ENCODE measurements at places on chromosomes 5 and 9. TPM values are rescaled to one million over a fixed set of nuclear protein-coding genes. Genes with fewer than 3 reads are reported as not detected.

GRCh38 chr9:14678776-14679175 lies 14.5 kb downstream of the ZDHHC21 start:
- no peak for DNase-seq

DNA sequence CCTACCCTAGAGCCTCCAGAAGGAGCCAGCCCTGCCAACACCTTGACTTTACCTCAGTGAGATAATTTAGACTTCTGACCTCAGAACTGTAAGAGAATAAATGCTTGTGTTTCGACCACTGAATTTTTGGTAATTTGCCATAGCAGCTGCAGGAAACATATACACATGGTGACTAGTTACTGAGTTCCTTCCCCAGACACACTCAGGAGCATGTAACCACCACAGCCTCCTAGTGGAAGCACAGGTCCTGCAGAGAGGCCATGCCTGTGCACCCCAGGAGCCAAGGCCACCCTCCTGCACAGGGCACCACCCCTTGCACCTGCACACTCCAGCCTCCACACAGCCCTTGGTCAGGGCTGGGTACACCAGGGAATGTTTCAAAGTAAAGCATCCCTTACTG lies 7.6 kb upstream of the CAMSAP1 start:
- no peak for DNase-seq

GRCh38 chr9:135077497-135078200 lies 9.8 kb upstream of the OLFM1 start:
- DNase-seq: peak; percentile 11

GRCh38 chr5:132687995-132688394 lies 14.2 kb downstream of the IL4 start:
- no peak for DNase-seq

- no peak for DNase-seq
Observed at GRCh38 chr5:109844695-109845094, 155.0 kb downstream of the MAN2A1 start.

- no peak for DNase-seq
Observed at GRCh38 chr9:21744320-21744719, 58.1 kb upstream of the MTAP start.

DNA sequence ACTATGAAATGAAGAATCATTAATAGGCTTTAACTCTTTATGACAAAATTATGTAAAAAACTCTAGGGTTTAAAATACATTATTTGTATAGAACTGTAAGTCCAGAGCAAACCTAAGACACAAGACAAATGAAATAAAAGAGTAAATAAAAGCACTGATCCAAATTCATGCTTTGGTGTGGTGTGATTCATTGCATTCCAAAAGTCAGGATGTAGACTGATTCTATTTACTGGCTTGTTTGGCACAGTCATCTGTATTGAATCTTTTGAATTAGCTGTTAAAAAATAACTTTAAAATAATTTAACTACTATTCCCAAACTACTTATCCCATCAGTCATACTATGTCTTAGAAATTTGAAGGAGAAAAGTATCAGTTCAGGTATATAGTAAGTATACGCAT lies 31.1 kb downstream of the IL4 start:
- no peak for DNase-seq

DNA sequence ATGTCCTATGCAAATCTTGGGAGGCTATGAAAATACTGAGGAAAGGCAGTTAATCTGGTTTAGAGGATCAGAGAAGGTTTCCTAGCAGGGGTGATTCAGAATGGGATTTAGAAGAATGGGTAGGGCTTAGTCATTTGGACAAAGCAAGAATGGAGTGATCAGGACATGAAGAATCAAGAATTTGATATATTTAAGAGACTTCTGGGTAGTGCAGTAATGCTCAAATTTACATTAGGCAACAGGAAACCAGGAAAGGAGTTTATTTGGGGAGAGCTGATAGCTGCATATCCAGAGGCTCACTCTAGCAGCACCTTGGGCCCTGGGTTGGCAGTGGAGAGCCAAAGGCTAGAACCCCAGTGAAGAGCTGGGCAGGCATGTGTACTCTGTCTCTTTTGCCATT lies 78.9 kb upstream of the PAPPA start:
- DNase-seq: no peak

- no peak for DNase-seq
Observed at GRCh38 chr5:42993516-42994245, 46.4 kb downstream of the ANXA2R start.

- DNase-seq: no peak
Observed at GRCh38 chr5:166722939-166723338, 1568.5 kb upstream of the WWC1 start.

Gene SAPCD2
- total RNA-seq: 8.3 TPM

DNA sequence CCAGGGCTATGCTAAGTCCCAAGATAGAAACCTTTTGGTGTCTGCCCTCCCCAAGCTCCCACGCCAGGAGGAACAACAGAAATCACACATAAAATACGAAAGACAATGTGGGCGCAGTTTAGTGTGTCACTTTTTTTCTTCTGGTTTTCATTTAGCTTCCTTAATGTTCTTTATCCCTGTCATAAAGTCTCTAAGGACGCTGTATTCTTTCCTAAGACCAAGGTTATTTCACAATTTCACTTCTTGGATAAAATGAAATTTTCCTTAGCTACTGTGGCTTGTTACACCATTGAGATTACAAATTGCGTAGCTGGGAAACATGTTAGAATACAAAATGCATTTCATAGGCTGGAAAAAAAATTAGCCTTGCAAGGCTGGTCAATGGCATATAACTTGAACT lies 85.4 kb downstream of the GLIS3 start:
- DNase-seq: no peak

- DNase-seq: no peak
Observed at GRCh38 chr5:22793463-22793862, 59.7 kb downstream of the CDH12 start.

Gene IFNA2
- total RNA-seq: 1.4 TPM

Gene NEURL1B
- total RNA-seq: 17.8 TPM

DNA sequence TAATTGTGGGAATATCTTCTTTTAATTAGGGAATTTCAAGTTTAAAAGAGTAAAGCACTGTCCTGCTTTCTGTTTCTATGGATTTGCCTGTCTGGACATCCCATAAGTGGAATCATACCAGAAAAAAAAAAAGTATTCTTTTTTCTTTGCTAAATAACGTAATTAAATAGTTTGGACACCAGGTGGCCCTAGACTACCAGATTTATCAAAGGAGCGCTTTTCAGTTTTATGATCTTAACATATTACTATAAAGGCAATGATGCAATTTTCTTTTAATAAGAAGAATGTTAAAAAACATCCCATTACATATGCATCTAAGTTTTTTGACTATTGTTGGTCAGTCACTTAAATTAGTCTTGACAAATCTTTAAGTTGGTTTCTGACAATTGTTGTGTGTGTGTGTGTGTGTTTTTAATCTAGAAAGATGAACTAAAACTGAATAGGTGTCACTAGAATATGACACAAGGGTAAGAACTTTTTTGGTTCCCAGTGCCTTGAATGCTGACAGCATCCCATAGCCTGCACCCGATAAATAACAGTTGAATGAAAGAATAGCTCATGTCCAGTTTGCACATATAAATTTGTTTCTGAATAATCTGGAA lies 49.5 kb downstream of the C5orf22 start:
- DNase-seq: no peak

Gene SPATA31C1
- 0.61 TPM for total RNA-seq

- no peak for DNase-seq
Observed at GRCh38 chr5:133652951-133653759, 40.8 kb upstream of the FSTL4 start.

DNA sequence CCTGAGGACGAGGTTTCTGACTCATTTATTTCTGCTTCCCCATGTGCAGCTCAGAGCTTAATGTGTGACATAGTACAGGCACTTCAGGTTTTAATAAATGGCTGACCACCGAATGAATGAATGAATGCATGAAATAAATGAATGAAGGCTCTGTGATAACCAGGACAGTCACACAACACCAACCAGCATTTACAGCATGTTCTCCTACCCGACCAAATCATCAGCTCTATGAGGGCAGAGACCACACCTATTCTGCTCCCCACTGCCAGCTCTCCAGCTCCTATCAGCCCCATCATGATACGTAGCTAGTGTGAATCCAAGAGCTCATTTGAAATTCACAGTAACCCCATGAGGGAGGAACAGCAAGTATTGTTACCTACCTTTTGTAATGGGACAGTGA lies 4.8 kb downstream of the TMOD1 start:
- no peak for DNase-seq

DNA sequence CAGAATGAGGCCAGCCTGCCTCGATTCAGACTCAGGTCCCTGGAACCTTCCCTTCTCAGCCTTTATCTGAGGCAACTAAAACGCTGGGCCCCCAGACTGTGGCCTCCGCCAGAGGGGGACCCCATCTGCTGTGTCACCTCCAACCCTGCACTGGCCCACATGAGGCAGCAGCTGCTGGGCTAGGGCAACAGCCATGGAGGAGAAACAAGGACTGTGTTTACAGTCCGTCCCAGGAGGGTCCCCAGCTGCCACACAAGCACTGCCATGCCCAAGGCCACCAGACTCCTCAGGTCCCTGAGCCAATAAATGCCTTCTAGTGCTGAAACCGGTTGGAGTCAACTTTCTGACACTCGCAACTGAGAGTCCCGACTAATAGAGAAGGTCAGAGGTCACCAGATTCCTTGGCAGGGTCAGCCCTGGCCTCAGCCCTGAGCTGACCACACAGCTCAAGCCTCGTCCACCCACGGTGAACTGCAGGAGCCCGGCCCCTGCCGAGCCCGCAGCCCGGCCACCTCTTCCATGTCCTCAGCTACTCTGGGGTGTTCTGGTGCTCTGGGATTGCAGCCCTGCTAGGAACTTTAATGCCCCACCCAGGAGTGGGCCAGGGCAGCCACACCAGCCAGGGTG lies 77.0 kb downstream of the ZNF354C start:
- no peak for DNase-seq

GRCh38 chr9:734831-735511 lies 106.5 kb upstream of the DMRT1 start:
- DNase-seq: no peak

Gene PCDHGA12
- 19.0 TPM for total RNA-seq

- DNase-seq: no peak
Observed at GRCh38 chr5:98906756-98907355, 22.0 kb downstream of the CHD1 start.

Gene NR4A3
- 5.0 TPM for total RNA-seq

Gene GALNT10
- 16.4 TPM for total RNA-seq

Gene DEPDC1B
- 1.2 TPM for total RNA-seq

DNA sequence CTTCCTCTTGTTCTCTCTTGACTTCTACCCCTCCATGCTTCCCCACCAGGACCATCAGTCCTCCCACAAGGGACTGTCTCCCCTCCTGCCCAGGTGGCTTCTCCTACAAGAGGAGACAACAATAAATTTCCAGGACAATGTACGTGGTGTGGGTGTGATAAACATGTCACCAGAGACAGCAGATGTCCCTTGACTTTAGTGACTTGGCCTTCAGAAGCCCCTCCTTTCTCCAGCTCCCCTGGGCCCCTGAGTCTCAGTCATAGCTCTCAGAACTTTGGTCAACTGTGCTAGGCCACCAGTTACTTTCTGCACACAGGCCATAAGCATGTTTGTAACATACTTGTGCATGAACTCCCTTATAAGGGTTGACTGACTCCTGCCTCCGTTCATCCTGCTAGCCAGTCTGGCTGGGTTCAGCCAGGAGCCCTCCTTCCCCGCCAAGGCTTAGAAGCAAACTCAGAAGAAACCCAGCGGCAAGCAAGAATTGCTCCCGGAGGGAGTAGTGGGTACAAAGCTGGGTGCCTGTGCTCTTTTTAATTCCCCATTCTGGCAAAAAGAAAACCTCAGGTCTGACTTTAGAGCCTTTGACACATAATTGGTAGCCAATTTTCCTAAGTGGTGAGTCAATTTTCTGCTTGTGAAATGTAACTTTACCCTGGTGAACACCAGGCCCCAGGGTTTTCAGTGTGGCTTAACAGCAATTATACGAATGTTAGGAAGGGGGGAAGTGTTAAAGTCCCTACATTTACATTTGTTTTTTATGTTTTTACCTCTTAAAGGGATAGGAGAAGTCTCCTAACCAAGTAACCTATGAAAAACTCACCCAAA lies 49.2 kb downstream of the EBF1 start:
- DNase-seq: no peak

Gene SPATA31D4
- not detected for total RNA-seq

- no peak for DNase-seq
Observed at GRCh38 chr5:59790376-59790775, 103.2 kb downstream of the PDE4D start.

- DNase-seq: no peak
Observed at GRCh38 chr9:14797435-14797834, 74.9 kb upstream of the CER1 start.

- DNase-seq: no peak
Observed at GRCh38 chr5:103511554-103511885, 51.1 kb downstream of the NUDT12 start.

- no peak for DNase-seq
Observed at GRCh38 chr9:107588393-107588792, 98.8 kb upstream of the KLF4 start.

DNA sequence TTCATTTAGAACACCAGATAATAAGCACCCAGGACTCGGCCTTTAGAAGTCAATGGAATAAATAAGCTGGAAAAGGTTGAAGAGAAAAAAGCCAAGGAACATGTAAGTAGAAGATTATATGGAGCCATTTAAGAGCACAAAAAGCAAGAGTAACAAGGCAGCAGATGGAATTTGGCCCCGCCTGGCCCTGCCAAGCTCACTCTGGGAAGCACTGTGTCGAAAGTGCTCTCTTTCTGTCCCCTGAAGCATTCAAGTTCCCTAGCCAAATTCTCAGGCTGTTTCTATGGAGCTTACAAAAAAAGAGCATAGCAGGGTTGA lies 73.0 kb upstream of the GPR151 start:
- no peak for DNase-seq

Gene C9orf152
- not detected for total RNA-seq

DNA sequence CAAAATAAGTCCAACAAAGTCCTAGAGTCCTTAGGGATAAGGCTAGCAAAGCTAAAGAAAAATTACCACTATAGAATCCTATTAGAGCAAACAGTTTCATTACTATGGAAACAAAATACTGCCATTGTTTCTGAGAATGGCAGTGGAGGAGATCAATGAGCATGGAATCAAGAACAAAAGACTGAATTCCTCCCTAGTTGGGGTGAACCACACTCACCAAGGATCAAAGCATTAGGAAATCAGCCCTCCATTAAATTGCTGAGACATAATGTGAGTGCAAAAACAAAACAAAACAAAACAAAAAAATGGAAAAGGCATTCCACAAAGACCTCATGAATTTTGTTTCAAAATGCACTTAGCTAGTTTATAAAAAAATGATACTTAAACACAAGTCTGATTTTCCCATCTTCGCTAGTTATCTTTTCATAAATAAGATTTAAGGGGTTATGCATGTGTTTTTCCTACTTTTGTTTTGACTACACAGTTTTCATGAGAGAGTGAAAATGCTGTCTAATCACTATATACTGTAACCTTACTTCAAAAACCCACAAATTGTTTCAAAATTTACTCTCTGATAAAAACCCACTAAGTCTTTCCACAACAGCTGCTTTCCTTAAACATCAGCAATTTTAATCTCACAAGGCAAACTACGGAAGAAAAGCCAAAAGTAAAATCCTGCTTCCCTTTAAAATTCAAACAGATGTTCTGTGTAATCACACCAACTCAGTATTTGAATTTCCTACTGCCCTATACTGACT lies 9.7 kb downstream of the SERINC5 start:
- DNase-seq: no peak

- DNase-seq: no peak
Observed at GRCh38 chr5:111278858-111279504, 54.8 kb downstream of the CAMK4 start.
